Fibroblast of lung (primary cell): ENCODE measurements at places on chromosomes 6 and 20. TPM values are rescaled to one million over a fixed set of nuclear protein-coding genes. Genes with fewer than 3 reads are reported as not detected.
A peak's percentile ranks its signal among the peaks of the same experiment; 100 is the strongest.

DSP gene
- under 0.01 TPM in 1 of 2 replicates, not detected in the other for total RNA-seq

MTHFD1L gene
- total RNA-seq: 43.4 and 48.9 TPM in 2 replicates

MAPK13 gene
- 5.4 and 7.6 TPM in 2 replicates for total RNA-seq

DNA sequence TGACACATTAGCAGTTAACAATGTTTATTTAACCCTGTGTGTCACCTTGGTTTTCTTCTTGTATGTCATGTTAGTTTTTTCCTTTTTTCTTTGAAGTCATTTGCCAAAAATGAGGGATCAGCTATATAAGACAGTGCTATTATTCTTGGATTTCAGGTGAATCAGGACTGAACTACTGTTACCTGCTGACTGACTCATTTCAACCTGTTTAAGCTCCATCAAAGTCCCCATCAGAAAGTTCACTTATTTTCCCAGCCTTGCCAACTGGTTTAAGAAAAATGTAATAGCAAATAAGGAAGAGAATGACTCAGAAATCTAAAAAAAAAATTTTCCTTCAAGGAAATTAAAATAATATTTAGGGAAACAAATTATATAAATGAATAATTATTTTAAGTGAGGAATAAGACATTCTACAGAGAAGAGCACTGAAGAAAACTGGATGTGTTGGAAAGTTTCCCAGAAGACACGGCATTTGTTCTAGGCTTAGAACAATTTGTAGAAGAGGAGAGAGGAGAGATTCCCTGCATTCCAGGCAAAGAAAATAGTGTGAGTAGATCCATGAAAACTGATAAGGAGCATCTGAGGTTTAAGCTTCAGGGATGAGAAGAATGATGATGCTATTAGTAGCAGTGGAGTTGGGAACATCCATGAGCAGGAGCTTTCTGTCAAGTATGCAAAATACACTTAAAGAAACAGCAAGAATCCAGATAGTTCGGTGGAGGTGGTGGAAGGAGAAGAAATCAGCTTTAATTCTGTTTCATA, 84.9 kb upstream of the SIM1 start:
- DNase-seq: peak; percentile 28

SCRT2 gene
- not detected in 2 replicates for total RNA-seq

RAB32 gene
- total RNA-seq: 114 and 131 TPM in 2 replicates

- DNase-seq: peak; percentile 31
These were observed 129.2 kb upstream of the PRND start for GRCh38 chr20:4592316-4593148.

ARMH2 gene
- total RNA-seq: not detected in 2 replicates

GRCh38 chr20:1945660-1946059, 48.2 kb downstream of the PDYN start:
- DNase-seq: no peak

- DNase-seq: no peak
These were observed 54.7 kb downstream of the TRAF3IP2 start for GRCh38 chr6:111550953-111551352.

GRCh38 chr6:79223611-79224404, 10.7 kb downstream of the HMGN3 start:
- no peak for DNase-seq

DNA sequence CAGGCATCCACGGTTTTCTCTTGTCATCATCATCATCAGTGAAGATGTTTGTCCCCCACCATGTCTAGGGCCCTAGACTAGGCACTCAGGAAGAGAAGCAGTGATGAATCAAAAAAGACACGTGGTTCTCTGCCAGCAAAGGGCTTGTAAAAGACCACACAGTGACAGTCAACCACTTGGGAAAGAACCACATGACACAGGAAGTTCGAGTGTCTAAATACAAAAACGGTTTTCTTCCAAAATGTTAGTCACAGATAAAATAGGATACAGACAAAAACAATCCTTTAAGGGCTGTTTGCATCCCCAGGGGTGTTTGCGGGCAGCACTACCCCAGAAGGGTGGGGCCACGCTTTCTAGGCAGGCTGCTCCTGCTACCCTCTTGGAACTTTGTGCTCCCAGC, 356.8 kb upstream of the AGPAT4 start:
- DNase-seq: no peak

DNA sequence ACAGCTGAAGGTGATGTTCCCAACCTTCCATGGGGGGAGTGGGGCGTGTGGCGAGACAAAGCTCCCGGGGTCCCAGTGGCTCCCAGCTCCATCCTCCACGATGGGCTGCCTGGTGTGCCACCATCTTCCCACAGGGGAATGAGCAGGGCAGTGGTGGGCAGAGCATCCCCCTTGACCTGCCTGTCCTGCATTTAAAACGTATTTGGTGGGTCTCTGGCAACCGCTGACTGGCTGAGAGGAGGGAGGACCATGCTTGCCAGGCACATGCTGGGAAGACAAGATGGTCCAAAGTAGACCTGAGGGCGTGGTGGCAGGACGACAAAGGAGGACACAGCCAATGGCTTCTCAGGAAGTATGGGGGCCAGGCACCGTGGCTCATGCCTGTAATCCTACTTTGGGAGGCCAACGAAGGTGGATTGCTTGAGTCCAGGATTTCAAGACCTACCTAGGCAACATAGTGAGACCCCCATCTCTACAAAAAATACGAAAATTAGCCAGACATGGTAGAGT, 4.9 kb downstream of the TLDC2 start:
- no peak for DNase-seq

GRCh38 chr6:20693466-20694063, 159.3 kb downstream of the CDKAL1 start:
- DNase-seq: peak; percentile 45

DNA sequence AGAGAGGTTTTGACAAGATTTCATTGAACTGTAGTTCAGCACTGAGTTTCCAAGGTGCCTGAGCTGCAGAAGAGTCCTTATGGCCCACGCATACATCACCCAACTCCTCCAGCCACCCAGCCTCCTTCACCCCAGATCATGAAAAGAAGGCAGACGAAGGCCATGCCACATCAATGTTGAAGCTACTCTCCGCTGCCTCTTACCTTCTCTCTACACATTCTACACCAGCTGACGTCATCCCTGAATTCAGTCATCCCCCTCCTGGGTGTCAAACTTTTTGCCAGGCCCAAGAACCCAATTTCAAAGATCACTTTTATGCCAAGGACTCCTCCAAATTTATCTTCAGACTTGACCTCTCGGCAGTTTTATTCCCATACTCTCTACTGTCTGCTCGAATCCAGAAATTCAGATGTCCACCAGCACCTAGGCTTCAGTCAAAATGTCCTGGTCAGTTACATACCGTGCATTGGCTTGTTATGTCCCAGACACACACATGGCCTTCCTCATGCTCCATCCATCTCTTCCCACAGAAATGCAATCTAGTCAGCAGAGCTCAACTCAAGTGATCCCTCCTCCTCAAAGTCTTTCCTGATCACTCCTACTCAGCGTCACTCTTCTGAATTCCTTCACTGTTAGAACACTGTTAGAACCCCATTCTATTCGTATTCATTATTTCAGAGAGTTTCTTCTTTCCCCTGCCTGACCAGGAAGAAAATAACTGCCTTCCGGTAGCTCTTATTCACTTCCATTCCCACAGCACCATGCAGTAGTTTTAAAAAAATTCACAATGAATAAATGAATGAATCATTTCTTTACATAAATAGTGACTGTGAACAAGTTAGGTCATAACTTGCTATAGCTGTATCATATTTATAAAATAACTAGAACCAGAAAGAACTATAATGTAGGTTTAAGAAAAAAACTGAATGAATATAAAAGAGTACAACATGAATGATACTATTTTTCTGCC, 11.5 kb downstream of the ATXN1 start:
- no peak for DNase-seq

DNA sequence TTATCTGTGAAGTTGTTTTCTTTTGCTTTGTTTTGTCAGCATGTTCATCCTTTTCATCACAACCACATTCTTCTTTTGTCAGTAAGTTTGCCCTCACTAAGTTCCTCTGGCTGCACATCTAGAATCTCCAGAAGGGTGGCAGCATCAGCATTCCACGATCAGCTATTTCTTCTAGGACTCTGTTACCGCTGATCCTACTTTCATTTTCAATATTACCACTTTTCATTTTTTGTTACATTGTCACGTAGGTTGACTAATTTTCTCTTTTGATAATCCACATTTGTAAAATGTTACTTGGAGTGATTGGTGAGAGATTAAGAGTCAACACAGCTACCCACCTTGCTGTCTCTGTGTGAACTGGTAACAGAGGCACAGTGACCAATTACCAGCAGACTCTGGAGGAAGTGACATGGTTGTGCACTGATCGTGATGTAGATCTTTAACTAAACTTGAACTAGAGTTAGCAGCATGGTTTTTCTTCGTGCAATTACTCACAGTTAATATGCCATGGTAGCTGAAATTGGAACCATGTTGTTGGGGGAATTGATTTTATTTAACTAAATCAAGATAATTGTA, 307.9 kb upstream of the SLC35B3 start:
- no peak for DNase-seq

- DNase-seq: no peak
These were observed 1.9 kb downstream of the SMPD2 start for GRCh38 chr6:109442393-109442924.

- no peak for DNase-seq
These were observed 19.6 kb upstream of the CST1 start for GRCh38 chr20:23770384-23770783.

COL9A3 gene
- total RNA-seq: 0.17 and 1.3 TPM in 2 replicates

- no peak for DNase-seq
These were observed 56.0 kb upstream of the SUPT3H start for GRCh38 chr6:45433533-45434380.

DNA sequence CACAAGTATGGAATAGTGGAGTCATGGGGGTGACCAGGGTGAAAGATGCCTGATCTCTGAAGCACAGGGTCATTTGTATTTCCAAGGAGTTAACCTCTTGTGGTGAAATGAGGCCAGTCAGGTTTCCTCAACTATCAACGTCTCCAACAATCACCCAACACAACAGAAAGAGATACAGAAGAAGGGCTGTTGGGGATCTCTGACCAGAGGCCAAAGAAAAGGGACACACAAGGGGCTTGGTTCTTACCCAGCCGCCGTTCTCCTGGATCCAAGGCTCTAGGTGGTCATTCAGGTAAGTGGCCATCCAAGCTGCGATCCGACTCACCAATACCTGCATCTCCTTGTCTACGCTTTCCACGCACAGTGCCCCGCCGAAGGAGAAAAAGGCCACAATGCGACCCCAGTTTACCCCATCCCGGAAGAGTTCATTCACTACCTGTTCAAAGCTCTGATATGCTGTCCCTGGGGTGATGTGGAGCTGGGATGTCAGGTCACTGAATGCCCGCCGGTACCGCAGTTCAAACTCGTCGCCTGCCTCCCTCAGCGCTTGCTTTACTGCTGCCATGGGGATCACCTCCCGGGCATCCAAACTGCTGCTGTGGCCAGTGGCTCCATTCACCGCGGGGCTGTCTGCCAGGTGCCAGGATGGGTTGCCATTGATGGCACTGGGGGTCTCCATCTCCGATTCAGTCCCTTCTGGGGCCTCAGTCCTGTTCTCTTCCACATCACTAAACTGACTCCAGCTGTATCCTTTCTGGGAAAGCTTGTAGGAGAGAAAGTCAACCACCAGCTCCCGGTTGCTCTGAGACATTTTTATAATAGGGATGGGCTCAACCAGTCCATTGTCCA, 1.0 kb downstream of the BCL2L1 start:
- no peak for DNase-seq

DNA sequence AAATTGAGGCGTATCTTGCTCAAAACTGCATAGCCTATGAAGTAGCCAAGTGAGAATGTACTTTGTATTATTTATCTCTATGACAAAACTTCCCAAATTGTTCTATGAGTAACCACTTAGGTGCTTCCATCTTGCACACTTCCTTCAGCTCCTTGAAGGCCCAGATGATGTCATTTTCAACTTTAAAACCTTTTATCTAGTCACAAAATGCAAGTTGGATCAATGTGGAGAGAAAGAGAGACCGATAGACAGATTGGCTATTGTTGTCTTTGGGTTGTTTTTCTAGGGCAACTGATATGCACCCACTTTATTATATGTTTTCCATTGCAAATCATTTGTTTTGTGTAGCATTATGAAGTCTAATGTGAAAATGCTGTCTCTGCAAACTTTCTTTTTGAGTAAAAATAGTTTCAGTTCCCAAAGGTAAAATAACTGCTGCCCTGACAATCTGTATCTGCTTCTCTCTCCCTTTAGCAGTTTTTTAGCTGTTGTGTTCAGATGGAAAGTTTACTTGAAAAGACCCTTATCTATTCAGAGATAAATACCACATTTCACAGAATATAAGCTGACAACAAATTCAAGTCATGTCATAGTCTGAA, 73.7 kb upstream of the CITED2 start:
- DNase-seq: peak; percentile 54

DNA sequence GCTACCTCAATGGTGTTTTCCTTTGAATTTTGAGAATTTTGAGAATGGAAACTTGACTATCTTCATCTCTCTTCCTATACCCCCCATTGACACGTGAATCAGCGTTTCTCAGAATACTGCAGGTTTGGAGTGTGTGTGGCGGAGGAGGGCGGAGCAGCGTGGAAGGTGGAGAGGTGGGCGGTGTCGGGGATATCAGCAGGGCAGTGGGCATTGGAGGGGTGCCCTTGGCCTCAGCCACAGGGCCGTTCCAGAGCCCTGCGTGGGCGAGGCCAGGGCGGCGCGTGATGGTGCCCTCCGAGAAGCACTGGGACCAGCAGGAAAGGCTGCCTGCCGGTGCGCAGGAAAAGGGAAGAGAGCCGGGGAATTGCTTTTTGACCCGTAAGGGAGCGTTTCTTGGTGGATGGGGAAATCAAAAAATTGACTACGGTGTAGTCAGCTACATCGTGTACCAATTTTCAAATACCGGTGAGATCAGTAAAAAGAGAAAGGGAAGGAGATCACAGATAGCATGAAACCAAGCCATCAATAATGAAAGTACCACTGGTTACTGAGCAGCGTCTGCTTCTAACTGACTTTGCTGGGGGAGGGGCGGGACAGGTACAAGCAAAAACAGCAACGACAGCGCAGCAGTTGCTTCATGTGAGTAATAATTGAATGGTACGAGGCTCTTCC, 82.7 kb upstream of the DUSP22 start:
- DNase-seq: no peak

PLCB1 gene
- total RNA-seq: 9.0 and 13.4 TPM in 2 replicates

GRCh38 chr6:97218912-97219311, 64.1 kb downstream of the MMS22L start:
- no peak for DNase-seq

DNA sequence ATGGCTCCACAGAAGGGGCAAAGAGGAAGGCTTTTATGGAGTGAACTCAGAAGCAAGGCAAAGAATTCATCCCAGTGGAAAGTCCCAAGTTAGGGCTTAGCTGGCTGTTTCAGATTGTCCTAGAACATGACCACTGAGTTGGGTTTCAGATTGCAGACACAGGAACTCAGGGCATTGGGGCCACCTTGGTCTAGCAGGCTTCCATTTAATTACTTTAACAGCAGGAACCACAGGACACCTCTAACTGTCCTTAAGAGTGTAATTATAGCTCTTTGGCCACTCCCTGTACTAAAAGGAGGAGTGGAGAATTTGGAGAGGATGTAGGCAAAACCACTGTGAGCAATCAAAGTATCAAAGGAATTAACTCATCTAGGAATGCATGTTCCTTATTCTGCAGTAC, 150.6 kb upstream of the AGPAT4 start:
- no peak for DNase-seq
